ENCODE measurements at places on chromosomes 13 and 19.
A peak's percentile ranks its signal among the peaks of the same experiment; 100 is the strongest.

- DNase-seq: no peak
Measured at GRCh38 chr13:111065698-111066097, 49.4 kb upstream of the ARHGEF7 start.

- DNase-seq: no peak
Measured at GRCh38 chr19:47107202-47107952, 6.2 kb downstream of the ZC3H4 start.

GRCh38 chr19:15378534-15379082, 979 bp downstream of the AKAP8 start:
- DNase-seq: no peak

GRCh38 chr19:39671739-39672363, 16.1 kb downstream of the LGALS16 start:
- no peak for DNase-seq

DNA sequence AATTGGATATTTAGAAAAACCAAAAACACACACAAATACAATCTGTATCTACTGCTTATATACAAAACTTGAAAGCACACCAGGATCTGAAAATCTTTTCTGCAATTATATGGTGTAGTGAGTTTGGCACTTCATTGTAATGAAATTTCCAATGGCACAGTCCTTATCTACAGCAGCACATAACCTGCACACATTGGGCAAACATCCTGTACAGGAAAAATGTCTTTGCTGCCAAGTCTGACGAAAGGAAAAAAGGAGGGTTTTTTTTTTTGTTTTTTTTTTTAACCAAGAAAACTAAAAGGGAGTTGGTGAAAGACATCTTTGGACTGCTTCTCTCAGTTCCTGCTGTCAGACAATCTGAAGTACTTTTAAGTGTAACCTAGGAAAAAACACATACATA, 107.8 kb downstream of the FOXO1 start:
- no peak for DNase-seq

DNA sequence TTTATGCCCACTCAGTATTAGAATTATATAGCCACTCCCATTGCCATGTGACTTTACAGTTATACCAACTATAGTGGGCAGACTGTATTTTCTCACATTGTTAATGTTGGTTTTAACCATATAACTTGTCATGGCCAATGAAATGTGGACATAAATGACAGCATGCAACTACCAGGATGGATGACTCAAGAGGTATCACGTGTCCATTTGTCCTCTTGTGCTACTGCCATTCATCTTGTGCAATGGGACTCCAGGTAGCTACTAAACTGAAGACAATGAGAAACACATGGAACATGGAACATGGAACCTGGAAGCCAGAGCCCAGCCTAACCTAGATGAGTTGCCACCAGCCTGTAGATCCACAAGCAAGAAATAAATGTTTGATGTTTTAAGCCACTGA, 242.7 kb upstream of the IPO5 start:
- no peak for DNase-seq

GRCh38 chr13:27933118-27933517, 13.3 kb downstream of the PDX1 start:
- no peak for DNase-seq

GRCh38 chr13:57408312-57408711, 223.2 kb upstream of the PCDH17 start:
- no peak for DNase-seq

DNA sequence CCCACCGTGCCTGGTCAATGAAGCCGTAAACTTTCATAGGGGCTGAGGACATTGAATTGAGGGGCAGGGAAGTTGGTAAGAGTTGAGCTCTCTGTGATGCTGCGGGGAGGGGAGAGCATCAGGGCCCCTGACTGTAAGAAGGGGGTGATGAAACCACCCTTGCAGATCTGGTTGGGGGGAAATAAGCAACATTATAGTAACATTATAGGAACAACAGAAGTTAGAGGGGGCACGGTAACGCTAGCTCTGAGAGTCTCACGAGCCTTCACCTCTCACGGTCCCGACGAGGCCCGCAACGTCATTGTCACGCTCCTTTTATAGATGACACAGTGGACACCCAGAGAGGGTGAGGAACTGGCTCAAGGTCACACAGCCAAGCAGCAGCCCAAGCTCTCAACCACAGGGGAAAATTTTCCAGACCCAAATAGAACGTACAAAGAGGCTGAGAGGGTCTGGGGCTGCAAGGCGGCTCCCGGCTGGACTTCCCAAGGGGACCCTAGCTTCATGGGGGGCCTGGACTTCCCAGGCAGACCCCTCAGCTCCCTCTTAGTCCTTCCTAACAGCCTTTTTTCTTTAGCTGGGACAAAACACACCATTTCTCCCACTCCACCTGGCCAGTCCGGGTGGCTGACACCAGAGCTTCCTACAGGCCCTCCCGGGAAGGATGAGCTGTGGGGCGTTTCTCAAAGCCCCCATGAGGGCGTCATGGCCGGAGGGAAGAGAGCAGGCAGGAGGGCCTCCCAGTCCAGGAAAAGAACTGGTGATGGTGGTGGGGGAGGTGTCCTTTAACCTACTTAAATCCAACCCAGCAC, 4.1 kb downstream of the TLE5 start:
- DNase-seq: no peak

GRCh38 chr19:32241306-32241705, 104.1 kb upstream of the ZNF507 start:
- DNase-seq: no peak

- DNase-seq: peak; percentile 22
Measured at GRCh38 chr19:33430674-33431277, 57.3 kb downstream of the CEBPG start.

GRCh38 chr13:27964741-27965323, 4.3 kb downstream of the CDX2 start:
- no peak for DNase-seq
